ENCODE measurements at places on chromosomes 13 and 19. TPM values are rescaled to one million over a fixed set of nuclear protein-coding genes. Genes with fewer than 3 reads are reported as not detected.

DNA sequence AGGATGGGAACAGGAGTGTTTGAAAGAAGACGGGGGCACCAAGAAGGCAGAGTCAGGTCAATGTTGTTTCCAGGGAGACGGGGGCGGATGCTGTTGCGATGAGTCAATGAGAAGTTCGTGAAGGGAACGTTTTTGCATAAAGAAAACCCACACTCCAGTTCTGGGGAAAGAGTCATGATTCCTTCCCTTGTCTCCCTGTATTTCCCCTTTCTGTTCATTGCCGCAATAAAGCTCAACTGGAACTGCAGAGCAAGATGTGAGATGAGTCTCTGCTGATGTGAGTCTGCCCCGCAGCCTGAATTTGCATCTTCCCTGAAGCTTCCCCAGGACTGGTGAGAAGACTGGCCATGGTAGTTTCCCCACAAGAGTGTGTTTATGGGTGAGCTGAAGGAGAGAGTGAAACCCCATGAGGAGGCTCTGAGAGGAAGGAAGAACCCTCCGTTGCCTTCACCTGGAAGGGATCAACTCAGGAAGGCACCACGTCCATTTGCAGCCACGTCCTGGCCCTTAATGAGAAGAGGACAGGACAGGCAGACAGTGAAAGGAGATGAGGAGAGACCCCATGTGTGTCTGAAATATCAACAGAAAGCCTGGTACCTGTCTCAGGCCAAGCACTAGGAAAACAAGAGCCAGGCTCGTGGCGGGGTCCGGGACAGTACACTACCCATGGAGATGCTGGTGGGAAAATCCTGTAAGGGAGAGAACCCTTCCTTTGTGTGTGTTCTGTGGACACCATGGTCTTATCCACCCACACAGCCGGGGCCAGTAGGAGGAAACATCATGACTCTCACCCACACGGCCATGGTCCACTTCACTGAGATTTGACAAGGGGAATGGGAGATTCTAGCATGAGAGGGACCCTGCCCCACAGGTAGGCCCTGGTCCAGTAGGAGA is 13.7 kb downstream of the LILRA1 start:
- H3K4me3 ChIP-seq, result no peak overlapping the region
- no peaks in the 10 kb centered on the region for H3K27me3 ChIP-seq
- no peaks in the 10 kb centered on the region for H3K36me3 ChIP-seq
- H3K4me1 ChIP-seq, result no peaks in the 10 kb centered on the region

- no peak overlapping the region for H3K27ac ChIP-seq
- H3K36me3 ChIP-seq, result no peaks in the 10 kb centered on the region
- peaks cover 9% of the 10 kb centered on the region for H3K4me1 ChIP-seq
- no peaks in the 10 kb centered on the region for H3K27me3 ChIP-seq
- DNase-seq, result no peak
Measured at GRCh38 chr19:21850656-21851255, 14.8 kb upstream of the ZNF43 start.

DNA sequence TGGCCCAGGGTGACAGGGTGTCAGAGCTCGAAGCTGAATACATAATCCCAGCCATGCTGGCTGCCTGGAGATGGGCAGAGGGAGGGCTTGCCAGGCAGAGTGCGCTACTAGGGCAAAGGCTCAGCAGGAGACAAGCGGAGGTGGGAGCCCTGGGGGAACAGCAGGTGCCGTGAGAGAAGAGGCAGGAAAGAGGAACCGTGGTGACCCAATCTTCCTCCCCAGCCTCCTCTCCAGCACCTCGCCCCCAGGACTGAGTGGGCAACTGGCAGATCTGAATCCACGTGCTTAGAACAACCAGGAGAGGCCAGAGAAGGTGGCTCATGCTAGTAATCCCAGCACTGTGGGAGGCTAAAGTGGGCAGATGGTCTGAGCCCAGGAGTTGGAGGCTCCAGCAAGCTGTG is 11.0 kb upstream of the CCL25 start:
- no peak overlapping the region for H3K4me3 ChIP-seq
- H3K4me1 ChIP-seq, result no peaks in the 10 kb centered on the region
- no peaks in the 10 kb centered on the region for H3K27me3 ChIP-seq
- no peak for DNase-seq
- H3K36me3 ChIP-seq, result no peaks in the 10 kb centered on the region

DNA sequence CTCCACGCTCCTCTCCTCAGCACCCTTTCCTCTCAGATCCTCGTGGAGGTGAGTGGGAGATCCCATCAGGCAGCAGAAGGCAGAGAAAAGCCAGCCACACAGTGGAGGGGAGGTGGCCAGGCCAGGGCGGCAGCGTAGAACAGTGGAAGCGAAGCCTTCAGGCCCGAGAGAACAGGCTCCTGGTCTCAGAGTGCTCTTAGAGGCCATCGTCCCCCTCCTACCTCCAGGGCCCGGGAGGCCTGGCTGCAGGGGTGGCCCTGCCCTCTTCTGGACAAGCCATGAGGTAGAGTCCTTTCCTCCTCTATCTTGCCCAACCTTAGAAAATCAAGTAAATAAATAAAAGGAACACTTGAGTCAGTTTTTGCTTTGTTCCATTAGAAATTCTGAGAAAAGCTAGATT is 202.0 kb downstream of the KATNAL1 start:
- no peak overlapping the region for H3K27ac ChIP-seq
- no peak overlapping the region for H3K4me3 ChIP-seq
- no peaks in the 10 kb centered on the region for H3K27me3 ChIP-seq
- no peak for DNase-seq
- H3K4me1 ChIP-seq, result no peaks in the 10 kb centered on the region

- H3K27ac ChIP-seq, result no peak overlapping the region
- H3K36me3 ChIP-seq, result no peaks in the 10 kb centered on the region
- H3K27me3 ChIP-seq, result peaks cover 13% of the 10 kb centered on the region
- peak overlapping the region; percentile 88 for H3K4me3 ChIP-seq
- peaks cover 7% of the 10 kb centered on the region for H3K4me1 ChIP-seq
Measured at GRCh38 chr19:31351855-31352195, 2.6 kb upstream of the TSHZ3 start.

DNA sequence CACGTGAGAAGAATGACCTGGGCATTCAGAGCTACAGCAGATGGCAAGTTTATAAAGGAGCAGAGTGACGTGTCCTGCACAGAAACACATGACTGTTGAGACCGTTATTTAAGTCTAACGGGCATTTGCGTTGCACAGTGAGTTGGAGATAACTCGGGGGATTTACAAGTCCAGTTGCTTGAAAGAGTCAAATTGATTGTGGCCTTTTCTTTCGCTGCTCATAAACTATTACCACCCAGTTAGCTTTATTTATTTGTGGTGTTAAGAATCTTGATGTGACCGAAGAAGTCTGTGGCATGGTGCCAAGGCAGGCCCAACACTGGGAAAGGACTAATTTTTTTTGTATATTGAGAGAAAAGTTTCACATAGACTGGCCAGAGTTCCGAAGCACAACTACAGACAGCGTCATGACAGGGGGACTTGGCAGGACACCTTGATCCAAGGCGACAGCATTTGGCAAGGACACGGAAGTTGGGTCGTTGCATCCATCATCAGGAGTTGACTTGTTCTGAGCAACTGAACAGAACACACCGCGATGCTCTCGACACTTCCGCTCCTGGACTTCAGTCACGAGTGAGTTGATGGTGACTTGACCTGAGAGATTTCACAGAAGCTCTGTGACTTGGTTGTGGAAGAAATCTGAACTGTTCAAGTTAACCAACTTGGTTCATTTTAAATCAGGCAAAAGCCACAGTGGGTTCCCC is 11.9 kb upstream of the PTOV1 start:
- H3K27ac ChIP-seq, result no peak overlapping the region
- DNase-seq, result no peak
- H3K4me3 ChIP-seq, result no peak overlapping the region
- peaks cover 35% of the 10 kb centered on the region for H3K36me3 ChIP-seq
- H3K27me3 ChIP-seq, result no peaks in the 10 kb centered on the region
- no peaks in the 10 kb centered on the region for H3K4me1 ChIP-seq

- H3K27ac ChIP-seq, result no peak overlapping the region
- H3K4me3 ChIP-seq, result no peak overlapping the region
- H3K4me1 ChIP-seq, result no peaks in the 10 kb centered on the region
- H3K27me3 ChIP-seq, result no peaks in the 10 kb centered on the region
- no peak for DNase-seq
Measured at GRCh38 chr13:75959861-75960481, 323.8 kb downstream of the LMO7 start.

GRCh38 chr13:75329097-75329496 is 152.9 kb downstream of the TBC1D4 start:
- H3K4me1 ChIP-seq, result no peaks in the 10 kb centered on the region
- H3K4me3 ChIP-seq, result no peak overlapping the region
- no peak for DNase-seq
- no peak overlapping the region for H3K27ac ChIP-seq
- no peaks in the 10 kb centered on the region for H3K36me3 ChIP-seq

GRCh38 chr13:68168448-68168847 is 938.3 kb upstream of the PCDH9 start:
- H3K27me3 ChIP-seq, result no peaks in the 10 kb centered on the region
- no peak for DNase-seq
- H3K4me3 ChIP-seq, result no peak overlapping the region
- H3K4me1 ChIP-seq, result no peaks in the 10 kb centered on the region
- H3K27ac ChIP-seq, result no peak overlapping the region
- no peaks in the 10 kb centered on the region for H3K36me3 ChIP-seq

GRCh38 chr13:89470901-89471300 is 1799.7 kb downstream of the SLITRK5 start:
- H3K4me3 ChIP-seq, result no peak overlapping the region
- no peak for DNase-seq
- no peak overlapping the region for H3K27ac ChIP-seq
- no peaks in the 10 kb centered on the region for H3K4me1 ChIP-seq
- no peaks in the 10 kb centered on the region for H3K27me3 ChIP-seq
- no peaks in the 10 kb centered on the region for H3K36me3 ChIP-seq

GRCh38 chr13:89584058-89584620 is 1763.3 kb upstream of the MIR17HG start:
- no peak overlapping the region for H3K4me3 ChIP-seq
- DNase-seq, result no peak
- H3K36me3 ChIP-seq, result no peaks in the 10 kb centered on the region
- no peak overlapping the region for H3K27ac ChIP-seq

- H3K27me3 ChIP-seq, result no peaks in the 10 kb centered on the region
- H3K4me3 ChIP-seq, result no peak overlapping the region
- no peak for DNase-seq
- H3K4me1 ChIP-seq, result peaks cover 7% of the 10 kb centered on the region
- H3K36me3 ChIP-seq, result no peaks in the 10 kb centered on the region
- H3K27ac ChIP-seq, result peak overlapping the region; percentile 47
Measured at GRCh38 chr13:40109351-40109844, 453.9 kb downstream of the COG6 start.

GRCh38 chr19:1447944-1448343 is 2.0 kb upstream of the APC2 start:
- no peaks in the 10 kb centered on the region for H3K36me3 ChIP-seq
- peaks cover 18% of the 10 kb centered on the region for H3K4me1 ChIP-seq
- no peak overlapping the region for H3K4me3 ChIP-seq
- no peak for DNase-seq
- H3K27ac ChIP-seq, result no peak overlapping the region
- H3K27me3 ChIP-seq, result peaks cover 48% of the 10 kb centered on the region

- DNase-seq, result no peak
- peaks cover 7% of the 10 kb centered on the region for H3K27me3 ChIP-seq
- H3K4me3 ChIP-seq, result no peak overlapping the region
- no peaks in the 10 kb centered on the region for H3K36me3 ChIP-seq
- H3K4me1 ChIP-seq, result no peaks in the 10 kb centered on the region
Measured at GRCh38 chr13:112055036-112055914, 11.7 kb upstream of the SOX1 start.

DNA sequence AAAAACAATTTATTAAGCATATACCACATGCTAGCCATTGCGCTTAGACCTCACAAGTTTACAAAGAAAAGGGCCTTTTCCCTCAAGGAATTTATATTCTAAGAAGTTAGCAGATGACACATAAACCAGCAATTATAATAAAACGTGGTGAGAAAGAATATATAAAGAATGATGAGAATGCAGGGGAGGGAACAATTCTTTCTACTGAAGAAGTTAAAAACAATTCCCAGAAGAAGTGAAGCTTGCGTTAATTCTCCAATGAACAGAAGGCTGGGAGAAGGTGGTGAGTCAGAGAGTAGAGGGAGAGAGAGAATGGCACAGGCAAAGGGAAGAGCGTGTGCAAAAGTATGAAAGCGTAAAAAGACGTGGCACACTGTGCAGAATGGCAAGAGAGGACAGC is 69.5 kb upstream of the ZDHHC20 start:
- H3K27ac ChIP-seq, result no peak overlapping the region
- H3K4me1 ChIP-seq, result no peaks in the 10 kb centered on the region
- DNase-seq, result no peak
- H3K27me3 ChIP-seq, result no peaks in the 10 kb centered on the region

- H3K27me3 ChIP-seq, result no peaks in the 10 kb centered on the region
- no peak overlapping the region for H3K4me3 ChIP-seq
- no peaks in the 10 kb centered on the region for H3K4me1 ChIP-seq
- no peak overlapping the region for H3K27ac ChIP-seq
Measured at GRCh38 chr19:29908963-29909944, 32.8 kb upstream of the URI1 start.

GRCh38 chr19:3125900-3126524 is 9.8 kb upstream of the GNA15 start:
- peak; percentile 74 for DNase-seq
- H3K27me3 ChIP-seq, result no peaks in the 10 kb centered on the region
- no peaks in the 10 kb centered on the region for H3K4me1 ChIP-seq
- no peak overlapping the region for H3K27ac ChIP-seq

DNA sequence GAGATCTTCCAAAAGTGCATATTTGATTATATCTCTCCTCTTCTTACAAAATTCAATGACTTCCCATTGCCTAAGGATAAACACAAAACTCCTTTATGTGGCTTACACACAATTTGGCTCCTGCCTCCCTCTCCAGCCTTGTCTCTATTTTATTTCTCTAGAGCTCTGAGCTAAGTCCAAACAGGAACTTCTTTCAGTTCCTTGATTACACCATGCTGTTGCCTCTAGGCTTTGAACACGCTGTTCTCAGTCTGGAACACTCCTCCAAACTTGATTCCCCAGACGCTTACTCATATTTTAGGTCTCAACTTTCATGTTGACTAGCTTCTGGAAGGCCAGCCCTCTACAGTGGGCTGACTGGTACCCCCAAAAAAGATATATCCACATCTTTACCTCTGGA is 258.5 kb downstream of the COG6 start:
- DNase-seq, result peak; percentile 64
- no peak overlapping the region for H3K4me3 ChIP-seq
- peak overlapping the region; percentile 38 for H3K27ac ChIP-seq
- H3K4me1 ChIP-seq, result peaks cover 3% of the 10 kb centered on the region
- H3K36me3 ChIP-seq, result no peaks in the 10 kb centered on the region
- H3K27me3 ChIP-seq, result no peaks in the 10 kb centered on the region

- DNase-seq, result no peak
- H3K27ac ChIP-seq, result no peak overlapping the region
- no peaks in the 10 kb centered on the region for H3K36me3 ChIP-seq
- H3K4me3 ChIP-seq, result no peak overlapping the region
- H3K27me3 ChIP-seq, result no peaks in the 10 kb centered on the region
Measured at GRCh38 chr19:39112338-39112890, 13.2 kb upstream of the PAK4 start.

NFIC gene
- total RNA-seq, result 194 TPM

KLK1 gene
- not detected for total RNA-seq

LAIR2 gene
- total RNA-seq, result not detected

TPGS1 gene
- total RNA-seq, result 89.2 TPM

ZNF225 gene
- 3.3 TPM for total RNA-seq

F10 gene
- total RNA-seq, result 15.8 TPM

TNFSF9 gene
- total RNA-seq, result not detected

STAP2 gene
- 6.6 TPM for total RNA-seq

GPR4 gene
- 14.0 TPM for total RNA-seq

SIGLEC11 gene
- 12.7 TPM for total RNA-seq

SYDE1 gene
- 104 TPM for total RNA-seq

NOVA2 gene
- 11.3 TPM for total RNA-seq

GAS6 gene
- total RNA-seq, result 502 TPM

FBXW9 gene
- total RNA-seq, result 7.6 TPM
